ENCODE measurements at places on chromosomes 3 and 15.

DNA sequence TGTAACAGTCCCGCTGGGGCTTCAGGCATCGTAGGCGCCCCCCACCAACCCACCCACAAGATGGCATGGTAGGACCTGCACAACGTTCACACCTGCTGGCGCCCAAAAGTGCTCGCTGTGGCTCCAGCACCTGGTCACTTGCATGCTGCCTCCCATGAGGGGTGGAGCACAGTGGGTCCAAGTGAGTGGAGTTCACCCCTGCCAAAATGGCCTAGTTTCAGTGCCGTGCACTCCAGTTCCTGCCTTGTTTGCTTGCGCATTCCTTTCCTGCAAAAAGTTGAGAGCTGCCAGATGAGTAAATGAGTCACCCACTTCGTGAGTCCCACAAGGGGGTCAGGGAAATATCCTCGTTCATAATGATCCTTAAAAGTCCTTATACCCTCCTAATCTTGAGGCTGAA, 788.7 kb upstream of the DPPA4 start:
- no peak for DNase-seq

DNA sequence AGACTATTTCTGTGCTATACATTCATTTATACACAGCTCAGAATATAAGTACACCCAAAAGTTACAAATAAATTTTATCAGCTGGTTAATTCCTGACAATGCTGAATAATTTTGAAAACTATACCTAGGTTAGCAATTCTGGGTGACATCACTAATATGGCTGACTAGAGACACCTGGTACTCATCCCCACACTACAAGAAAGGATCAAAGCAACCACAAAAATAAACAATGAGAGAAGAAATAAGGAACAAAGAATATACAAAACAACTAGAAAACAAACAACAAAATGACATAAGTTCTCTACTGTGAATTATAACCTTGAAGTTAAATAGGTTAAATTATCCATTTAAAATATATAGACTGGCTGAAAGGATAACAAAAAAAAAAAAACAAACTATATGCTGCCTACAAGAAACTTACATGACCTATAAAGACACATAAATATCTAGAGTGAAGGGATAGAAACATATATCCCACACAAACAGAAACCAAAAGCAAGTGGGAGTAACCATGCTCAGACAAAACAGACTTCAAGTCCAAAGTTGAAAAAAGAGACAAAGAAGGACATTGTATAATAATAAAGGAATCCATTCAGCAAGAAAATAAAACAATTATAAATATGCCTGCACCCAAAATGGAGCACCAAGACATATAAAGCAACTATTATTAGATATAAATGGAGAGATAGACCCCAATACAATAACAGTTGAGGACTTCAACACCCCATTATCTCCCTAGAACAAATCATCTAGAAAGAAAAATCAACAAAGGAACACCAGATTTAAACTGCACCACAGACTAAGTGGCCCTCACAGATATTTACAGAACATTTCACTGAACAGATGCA, 57.8 kb downstream of the IMPG2 start:
- no peak for DNase-seq

DNA sequence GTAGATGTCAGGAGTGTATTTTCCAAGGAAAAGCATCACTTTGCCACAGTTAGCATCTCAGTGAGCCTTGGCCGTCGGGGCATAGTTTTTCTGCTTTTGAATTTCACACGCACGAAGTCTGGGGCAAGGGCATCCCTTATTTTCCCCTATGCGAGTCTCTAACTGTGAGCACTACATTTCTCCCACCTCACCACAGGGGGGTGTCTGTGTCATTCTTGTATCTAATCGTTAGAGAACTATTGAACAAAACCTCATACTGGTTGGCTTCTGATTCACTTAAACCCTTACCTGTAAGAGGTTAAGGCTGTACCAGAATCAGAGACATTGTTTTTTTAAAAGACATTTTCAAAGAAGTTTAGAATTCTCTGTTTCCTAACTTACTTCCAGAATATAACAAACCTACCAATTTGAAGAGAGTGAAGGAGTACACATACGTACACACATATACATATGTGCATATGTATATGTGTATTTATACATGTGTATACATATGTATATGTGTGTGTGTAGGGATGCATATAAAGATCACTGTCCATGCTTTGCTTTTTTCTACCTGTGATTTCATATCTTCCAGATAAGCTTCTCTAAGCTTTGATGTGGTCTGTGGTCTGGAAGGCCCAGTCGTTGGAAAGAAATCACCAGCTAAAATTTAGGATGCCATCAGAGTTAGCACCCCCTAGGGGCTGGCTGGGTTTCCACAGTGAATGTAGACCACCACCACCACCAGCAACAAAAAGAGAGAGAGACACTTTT, 49.4 kb downstream of the MYZAP start:
- no peak for DNase-seq

DNA sequence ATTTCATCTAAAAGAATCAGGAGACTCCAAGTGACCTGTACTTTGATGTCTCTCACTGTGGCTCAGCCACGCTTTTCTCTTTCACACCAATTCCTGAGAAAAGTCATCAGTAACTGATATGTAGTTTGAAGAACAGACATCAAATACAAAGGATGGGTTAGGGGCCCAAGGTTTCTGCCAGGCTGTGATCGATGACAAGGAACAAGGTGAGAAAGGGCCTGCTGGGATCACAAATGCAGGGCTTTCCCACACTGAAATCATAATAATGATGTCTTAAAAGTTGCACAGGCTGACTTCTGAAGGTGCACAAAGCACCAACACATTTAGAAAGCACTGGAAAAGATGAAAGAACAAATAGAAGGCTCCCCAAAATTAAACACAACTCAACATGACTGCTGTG, 396.9 kb downstream of the MAGI1 start:
- no peak for DNase-seq

DNA sequence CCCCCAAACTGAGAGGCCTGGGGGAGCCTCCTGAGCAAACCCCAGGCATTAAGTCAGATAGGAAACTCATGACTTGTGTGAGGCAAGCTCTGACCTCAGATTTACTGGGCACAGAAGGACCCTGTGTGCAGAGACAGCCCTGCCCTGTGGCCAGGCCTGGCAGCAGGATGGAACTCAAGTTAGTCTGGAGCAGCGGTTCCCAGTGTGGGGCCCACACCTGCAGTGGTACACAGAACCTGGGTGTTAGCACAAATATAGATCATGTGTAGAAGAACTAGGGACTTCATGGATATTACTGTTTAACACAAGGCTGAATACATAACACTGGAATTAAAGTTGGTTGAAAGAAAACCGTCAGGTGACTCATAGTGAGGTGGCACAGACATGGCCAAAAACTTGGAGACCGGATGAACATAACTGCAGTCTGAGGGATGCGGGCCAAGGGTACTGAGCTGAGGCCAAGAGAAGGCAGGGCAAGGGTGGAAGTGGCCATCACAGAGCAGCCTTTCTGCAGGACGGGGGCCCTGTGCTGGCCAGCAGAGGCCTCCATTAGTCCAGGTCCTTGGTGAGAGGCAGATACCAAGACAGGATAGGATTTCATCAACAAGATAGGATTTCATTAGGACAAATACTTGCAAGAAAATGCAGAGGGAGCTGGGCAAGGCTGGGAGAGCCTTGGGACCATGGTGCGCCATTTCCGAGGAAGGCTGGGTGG, 40.9 kb downstream of the IRAK2 start:
- DNase-seq, result no peak

DNA sequence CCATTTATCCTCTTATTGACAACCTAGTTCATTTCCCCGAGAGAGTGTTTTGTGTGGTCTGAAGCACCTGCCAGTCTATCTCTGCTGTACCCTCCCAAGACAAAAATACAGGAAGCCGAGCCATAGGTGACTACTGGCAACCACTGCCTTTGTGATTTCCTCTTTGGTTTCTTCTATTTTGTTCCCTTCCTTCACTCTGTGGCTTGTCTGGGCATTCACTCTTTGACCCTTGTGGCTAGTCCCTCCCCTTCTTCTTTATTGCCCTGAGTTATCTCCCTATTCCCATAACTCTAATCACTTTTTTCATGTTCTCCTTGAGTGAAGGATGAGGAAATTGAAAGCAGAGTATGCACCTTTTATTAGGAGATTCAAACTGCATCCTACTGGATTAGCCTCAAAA, at the start of gene ADGRG7:
TSS of gene ADGRG7 (plus strand) at position 297 of the 400 bp plus-strand sequence. CDS start 256 bp downstream, outside the sequence.
- DNase-seq, result no peak

DNA sequence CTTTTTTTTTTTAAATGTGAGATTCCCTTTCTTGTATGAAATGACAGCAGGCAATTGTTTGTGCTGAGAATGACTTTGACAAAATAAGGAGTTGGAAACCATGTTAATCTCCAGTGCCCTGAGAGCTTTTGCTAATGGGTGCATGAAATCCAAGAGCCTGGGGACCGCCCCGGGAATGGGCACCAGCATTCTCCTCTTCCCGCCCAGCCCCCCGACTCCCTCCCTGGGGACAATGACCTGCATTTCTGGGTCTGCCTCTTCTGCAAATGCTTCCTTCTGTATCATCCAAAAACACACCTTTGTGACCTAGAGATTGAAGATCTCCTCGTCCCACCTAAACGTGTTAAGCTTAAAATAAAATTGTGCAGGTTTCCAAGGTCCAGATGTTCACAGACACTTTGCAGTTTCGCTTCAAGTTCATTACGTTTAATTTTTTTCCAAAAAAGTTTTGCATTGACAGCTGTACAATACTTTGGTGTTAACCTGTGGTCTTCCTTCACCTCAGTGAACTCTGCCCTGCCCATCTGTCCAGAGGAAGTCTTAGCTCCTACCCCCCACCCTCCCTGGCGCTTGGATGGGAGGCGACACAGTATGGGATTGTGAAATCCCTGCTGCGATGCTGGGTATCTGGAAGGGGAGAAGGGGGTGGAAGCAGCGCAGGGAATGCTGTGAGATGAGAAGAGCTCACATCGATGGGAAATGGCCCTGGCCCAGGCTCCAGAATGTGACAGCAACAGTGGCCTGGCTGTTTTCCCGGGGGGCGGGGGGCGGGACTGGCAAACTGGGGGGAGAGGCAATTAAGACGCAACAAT, 50.1 kb downstream of the TLE3 start:
- no peak for DNase-seq

- no peak for DNase-seq
Observed at GRCh38 chr3:148255981-148256969, 441.4 kb upstream of the AGTR1 start.

DNA sequence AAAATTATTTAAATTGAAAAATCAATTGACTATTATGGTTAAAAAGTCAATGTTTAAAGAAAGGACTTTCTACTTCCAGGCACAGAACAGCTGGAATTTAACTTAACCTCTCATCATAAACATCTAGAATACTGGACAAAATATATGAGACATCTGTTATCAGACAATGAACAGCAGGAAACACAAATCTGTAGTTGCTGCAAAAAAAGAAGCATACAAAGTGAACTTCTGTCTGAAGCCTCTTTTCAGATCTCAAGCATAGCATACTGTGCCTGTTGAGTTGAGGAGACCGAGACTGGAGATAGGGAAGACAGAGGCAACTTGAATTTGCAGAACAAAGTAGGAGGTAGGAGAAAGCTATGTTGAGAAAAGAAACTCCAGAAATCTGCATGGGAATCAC, 140.0 kb upstream of the CBLB start:
- no peak for DNase-seq

GRCh38 chr15:43410572-43411214, 39.8 kb downstream of the TUBGCP4 start:
- DNase-seq, result no peak

DNA sequence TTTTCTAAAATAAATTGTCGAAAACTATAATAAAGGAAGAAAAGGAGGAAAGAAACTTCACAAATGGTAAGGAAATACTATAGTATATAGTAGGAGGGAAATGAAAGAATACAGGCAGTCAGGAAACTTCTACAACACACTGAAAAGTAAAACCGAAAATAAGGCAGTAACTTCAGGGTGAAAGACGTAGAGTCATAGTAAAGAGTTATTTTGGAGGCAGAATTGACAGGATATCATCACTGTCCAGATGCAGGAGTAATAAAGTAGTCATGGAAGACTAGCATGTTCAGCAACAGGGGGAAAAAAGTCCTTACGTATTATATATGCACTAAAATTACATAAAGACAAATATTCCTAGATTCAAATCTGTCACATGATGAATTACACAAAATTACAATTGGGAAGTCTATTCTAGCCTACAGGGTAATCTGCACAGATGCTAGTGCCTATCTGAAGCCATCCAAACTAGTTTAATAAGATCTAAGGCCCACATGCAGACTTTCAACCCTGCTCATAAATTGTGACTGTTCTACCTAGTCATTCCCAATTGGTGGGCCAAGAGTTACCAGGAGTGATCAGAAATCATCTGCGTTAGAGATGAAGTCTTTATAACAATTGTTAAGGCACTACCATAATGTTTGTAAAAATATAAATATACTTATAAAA, 14.0 kb downstream of the VPS13C start:
- DNase-seq, result no peak

- DNase-seq, result peak; percentile 4
Observed at GRCh38 chr15:101372960-101373525, 78.0 kb upstream of the SNRPA1 start.

GRCh38 chr3:179026636-179027035, 45.0 kb downstream of the ZMAT3 start:
- no peak for DNase-seq

GRCh38 chr3:94359996-94360395, 297.1 kb downstream of the NSUN3 start:
- no peak for DNase-seq

- DNase-seq, result no peak
Observed at GRCh38 chr15:53454843-53455721, 304.4 kb downstream of the WDR72 start.

- no peak for DNase-seq
Observed at GRCh38 chr3:43017004-43017403, 37.9 kb downstream of the GASK1A start.

DNA sequence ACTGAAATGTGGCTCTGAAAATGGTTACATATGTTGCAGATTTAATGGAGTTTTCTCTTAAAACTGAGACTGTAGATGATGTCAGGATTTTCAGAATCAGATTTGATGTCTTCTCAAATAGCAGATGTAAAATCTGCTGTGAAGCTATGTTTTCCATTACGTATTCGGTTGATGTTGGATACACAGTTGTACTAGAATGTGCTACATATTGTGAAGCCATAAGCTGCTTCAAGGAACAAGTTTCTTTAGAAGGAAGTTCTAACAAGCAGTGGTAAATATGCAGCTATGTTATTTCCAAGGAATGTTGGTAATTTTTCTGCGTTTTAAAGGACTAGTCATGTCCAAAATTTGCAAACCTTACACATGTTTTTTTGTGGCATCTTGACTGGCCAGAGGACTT, 197.7 kb downstream of the RBMS3 start:
- DNase-seq, result no peak

DNA sequence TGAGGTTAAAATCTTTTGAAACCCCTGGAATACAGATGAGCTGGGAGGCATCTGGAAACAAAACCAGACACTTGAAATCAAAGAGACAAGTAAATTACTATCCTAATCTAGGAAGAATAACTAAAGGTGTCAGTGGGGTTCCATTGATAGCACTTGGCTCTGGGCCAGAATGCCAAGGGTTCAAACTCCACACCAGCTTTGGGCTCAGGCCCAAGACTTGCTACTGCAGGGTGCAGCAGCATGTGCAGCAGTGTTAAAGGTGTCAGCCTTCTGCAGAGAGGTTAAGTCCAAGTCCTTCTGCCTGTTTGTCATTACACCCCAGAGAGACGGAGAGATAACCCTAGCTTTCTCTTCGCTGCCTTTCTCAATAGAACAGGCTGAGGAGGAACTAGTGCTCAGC, 273.9 kb downstream of the TIGIT start:
- DNase-seq, result no peak

Data from left renal cortex interstitium (tissue), 4 donors.